NCI-H82 (cell line): ENCODE measurements at places on chromosomes 2 and 18.

- no peak for DNase-seq
Measured at GRCh38 chr2:205288686-205289085, 393.6 kb upstream of the NRP2 start.

GRCh38 chr18:49486606-49486952 lies 455 bp downstream of the C18orf32 start:
- peak; percentile 66 for DNase-seq

GRCh38 chr2:75458201-75458600 lies 102.5 kb downstream of the EVA1A start:
- DNase-seq: no peak

DNA sequence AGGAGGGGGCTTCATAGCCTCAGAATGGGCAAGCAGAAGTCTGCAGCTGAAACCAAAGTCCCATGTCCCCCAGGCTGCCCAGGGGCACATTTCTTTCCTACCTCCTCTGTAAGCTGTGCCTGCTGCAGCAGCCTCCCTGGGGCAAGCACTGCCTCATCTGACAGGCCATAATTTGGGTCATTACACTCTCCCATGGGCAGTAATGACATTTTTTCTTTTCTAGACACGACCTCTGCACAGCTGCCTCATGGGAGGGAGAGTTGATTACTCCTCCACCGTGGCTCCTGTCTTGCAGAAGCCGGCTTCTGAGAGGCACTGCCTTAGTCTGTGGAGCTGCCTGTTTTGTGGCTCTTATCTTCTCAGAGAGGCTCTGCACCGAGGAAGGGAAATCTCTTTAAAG lies 268.9 kb downstream of the TDRD15 start:
- DNase-seq: no peak

GRCh38 chr2:151021747-151022452 lies 239.8 kb downstream of the RBM43 start:
- no peak for DNase-seq

- DNase-seq: peak; percentile 84
Measured at GRCh38 chr2:177254433-177255226, 9.9 kb downstream of the NFE2L2 start.

DNA sequence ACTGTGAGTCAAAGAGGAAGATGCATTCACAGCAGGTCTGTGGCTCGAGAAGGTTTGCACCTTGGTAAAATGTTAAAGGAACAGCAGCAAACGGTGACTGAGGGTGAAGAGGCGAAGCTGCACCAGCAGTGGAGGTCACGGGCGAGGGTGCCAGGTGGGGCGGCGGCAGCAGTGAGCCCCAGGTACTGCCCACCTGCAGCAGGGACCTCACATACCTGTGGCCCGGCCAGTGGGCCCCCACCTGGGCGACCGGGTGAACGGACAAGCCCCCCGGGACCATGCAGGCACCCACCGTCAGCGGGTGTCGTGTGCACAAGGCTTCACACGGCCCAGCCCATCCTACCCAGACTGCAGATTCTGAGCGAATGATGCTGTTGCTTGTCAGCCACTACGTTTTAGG lies 23.6 kb upstream of the KCNG2 start:
- no peak for DNase-seq
